ENCODE measurements at places on chromosomes 7 and 10.

GRCh38 chr7:147912946-147913638, 677.5 kb upstream of the C7orf33 start:
- no peak for DNase-seq

GRCh38 chr7:155513543-155514285, 32.6 kb downstream of the CNPY1 start:
- DNase-seq: no peak

DNA sequence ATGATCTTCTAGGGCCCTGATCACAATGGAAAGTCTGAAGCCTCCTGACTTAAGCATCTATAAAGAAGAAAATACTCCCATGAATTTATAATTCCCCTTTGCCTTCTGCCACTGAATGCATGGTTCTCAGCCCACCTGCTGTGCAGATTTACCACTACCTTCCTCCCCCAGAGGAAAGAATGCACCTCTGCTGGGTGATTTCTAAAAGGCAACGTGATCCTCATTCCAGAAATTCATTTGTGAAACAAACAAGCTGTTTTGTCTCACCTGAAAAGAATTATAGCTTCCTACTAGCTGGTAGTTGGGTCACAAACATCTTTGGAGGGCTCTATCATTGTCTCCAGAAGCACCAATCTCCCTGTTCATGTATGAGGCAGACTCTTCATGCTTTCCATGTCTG, 320.2 kb downstream of the CDC14C start:
- no peak for DNase-seq

DNA sequence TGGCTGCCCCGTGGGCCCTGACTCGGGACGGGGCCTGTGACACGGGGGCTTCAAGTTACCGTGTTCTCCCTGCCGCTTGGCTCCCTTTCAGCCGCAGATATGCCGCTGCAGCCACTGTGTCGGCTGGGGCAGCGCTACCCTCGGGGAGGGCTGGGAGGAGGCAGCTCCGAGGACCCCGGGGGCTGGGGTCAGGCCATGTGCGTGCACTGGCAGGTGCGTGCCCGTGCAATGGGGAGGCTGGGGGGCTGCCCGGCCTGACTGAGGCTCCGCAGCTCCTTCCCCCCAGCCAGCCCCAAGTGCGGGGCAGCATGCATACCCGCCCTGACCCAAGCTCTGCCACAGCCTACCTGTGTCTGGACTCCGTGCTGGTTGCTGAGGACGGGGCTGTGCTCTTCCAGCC, 29.2 kb downstream of the KNDC1 start:
- DNase-seq: no peak

GRCh38 chr10:111004016-111004415, 72.8 kb upstream of the ADRA2A start:
- no peak for DNase-seq

DNA sequence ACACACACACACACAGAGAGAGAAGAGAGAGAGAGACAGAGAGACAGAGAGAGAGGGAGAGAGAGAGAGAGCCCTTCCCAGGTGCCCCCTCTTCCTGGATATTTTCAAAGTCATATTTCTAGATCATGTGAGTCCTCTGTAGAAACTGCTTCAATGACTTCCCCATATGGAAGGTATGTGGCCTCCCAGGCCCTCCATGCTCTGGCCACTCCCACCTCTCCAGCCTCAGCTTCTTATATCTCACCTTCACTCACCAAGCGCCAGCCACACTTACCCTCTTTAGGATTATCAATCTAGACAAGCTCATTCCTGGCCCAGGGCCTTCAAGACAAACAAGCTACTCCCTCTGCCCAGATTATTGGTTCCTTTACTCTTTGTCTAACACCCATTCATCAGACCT, 259.7 kb downstream of the MTERF1 start:
- DNase-seq: no peak

GRCh38 chr10:52677086-52677485, 95.5 kb downstream of the MBL2 start:
- DNase-seq: no peak

- no peak for DNase-seq
Measured at GRCh38 chr10:49118430-49119074, 3.2 kb upstream of the VSTM4 start.

- DNase-seq: no peak
Measured at GRCh38 chr7:105782391-105783042, 93.9 kb downstream of the ATXN7L1 start.

Data from T-helper 1 cell (primary cell).